C1 segment of cervical spinal cord (tissue), 14 donors: ENCODE measurements at places on chromosomes 3 and 15.
A peak's percentile ranks its signal among the peaks of the same experiment; 100 is the strongest.

DNA sequence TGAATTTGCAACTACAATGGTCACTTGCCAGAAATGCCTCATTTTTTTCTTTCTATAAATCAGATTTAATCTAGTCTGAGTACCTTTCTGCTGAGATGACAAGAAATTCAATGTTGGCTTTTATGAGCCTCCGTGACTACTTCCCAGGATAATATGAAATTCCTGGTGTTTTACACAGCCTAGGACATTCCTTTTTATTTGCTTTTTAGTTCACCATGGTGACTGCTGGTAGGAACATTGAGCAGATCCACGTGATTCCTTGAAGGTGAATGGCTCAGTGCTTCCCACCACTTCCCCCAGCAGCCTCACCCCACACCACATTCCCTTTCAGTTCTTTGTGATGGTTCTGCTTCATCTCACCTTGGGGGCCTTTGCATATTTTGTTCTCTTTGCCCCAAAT is 4.3 kb upstream of the NPTN start:
- no peak for DNase-seq

DNA sequence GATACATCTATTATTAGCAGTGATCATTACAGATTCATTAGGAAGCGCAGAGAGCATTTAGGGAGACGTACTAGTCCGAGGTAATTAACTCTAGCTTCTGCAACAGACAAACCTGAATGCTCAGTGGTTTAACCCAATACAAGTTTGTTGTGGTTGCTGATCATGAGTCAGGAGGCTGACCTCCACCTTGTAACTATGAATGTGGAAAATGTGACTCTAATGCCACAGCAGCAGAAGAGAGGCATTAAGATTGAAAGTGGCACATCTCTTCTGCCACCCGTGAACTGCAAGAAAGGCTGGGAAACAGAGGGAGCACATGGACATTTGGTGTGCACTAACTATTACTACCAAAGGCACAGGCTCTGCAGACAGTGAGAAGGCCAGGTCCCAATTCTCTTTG is 71.2 kb upstream of the C3orf80 start:
- no peak for DNase-seq

DNA sequence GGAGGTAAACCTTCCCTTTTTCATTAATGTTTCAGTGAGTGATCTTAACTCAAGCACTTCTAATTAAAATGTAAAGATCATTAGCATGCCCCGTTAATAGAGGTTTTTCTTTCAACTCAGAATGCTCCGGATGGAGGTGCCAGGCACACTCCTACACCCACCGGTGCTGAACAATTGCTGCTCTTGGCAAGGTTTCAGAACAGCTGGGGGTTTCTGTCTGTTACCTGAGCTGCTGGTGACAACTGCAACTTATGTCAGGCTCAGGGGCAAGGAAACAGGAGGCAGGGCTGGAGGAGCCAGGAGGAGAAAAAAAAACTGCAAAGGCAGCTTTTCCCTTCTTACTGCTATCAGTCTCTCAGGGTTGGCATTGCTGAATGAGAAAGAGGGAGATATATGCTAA is 250.1 kb downstream of the DIPK2A start:
- no peak for DNase-seq

DNA sequence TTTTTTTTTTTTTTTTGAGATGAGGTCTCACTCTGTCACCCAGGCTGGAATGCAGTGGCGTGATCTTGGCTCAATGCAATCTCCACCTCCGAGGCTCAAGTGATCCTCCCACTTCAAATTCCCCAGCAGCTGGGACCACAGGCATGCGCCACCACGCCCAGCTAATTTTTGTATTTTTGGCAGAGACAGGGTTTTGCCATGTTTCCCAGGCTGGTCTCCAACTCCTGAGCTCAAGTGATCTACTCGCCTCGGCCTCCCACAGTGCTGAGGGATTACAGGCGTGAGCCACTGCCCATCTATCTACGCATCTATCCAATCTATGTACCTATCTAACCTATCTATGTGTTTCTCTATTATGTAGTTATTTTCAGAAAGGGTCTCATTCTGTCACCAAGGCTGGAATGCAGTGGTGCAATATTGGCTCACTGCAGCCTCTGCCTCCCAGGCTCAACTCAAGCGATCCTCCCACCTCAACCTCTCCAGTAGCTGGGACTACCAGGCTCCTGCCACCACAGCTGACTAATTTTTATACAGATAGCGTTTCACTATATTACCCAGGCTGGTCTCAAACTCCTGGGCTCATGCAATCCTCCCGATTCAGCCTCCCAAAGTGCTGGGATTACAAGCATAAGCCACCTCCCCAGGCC is 20.2 kb upstream of the GPX1 start:
- DNase-seq = no peak

DNA sequence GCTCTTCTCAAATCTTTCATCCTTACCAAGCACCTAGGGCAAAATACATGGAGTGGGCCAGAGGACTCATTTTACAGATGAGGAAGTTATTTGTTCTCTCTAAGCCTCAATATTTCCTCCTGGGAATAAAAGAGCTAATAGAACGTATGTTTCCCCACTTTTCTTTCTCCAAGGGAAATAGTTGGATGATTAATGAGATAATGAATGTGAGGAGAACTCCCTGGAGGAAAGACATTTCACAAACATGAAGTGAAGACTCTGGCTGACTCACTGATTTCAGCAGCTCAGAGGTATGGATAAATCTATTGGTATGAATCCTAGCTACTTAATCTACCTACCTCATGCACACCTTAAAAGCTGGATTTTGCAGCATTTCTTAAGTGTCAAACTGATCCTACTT is 98.4 kb downstream of the ECT2 start:
- no peak for DNase-seq

GRCh38 chr3:59444676-59445075 is 394.9 kb upstream of the CFAP20DC start:
- no peak for DNase-seq

- no peak for DNase-seq
Observed at GRCh38 chr15:50425219-50425618, 1.0 kb downstream of the USP8 start.

DNA sequence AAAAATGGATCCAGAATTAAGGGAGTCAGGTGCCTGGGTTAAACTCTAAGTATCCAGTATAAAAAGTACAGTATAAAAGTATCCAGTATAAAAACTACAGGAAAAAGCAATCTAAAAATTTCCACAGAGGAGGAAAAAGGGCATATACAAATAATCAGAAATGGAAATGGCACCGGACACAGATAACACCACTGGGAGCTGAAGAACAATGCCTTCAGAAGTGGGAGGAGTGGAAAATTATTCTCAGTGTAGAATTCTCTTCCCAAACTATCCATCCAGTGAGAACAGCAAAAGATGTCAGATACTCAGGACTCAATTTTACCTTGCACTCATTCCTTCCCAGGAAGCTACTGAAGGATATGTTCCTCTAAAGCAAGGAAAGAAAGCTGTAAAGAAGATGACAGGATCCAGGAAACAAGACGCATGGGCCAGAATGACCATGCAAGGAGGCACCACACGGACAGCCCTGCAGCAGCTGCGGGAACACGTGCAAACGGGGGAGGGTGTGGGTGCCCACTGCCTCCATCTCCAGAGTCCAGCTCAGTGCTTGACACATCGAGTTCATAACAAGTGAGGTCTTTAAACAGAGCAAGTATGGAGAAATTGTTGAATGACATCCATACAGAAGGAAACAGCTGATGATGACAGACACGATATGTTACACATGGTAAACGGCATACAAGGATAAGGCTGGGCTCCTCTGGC is 68.5 kb downstream of the CHSY1 start:
- no peak for DNase-seq

DNA sequence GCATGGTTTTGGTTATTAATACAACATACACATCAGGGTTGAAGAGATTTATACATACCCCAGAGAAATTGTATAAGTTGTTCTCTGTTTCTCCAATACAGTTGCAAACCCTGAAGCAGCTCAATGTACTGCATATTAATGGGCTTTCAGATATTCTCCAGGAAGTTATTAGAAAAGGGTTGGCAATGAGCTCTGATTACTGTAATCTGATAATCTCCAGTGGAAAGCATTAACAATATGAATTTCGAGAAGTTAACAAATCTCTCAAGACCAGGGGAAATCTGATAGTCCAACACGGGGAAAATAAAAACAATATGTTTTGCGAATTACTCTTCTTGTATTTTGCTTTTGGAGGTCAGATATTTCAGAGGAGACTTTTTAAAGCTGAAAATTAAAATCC is 950.1 kb downstream of the TBL1XR1 start:
- no peak for DNase-seq

GRCh38 chr15:54810496-54810895 is 386.2 kb downstream of the RSL24D1 start:
- no peak for DNase-seq

GRCh38 chr15:52008698-52009434 is 10.2 kb upstream of the MAPK6 start:
- DNase-seq = no peak

- DNase-seq = no peak
Observed at GRCh38 chr3:105255350-105255749, 111.4 kb upstream of the ALCAM start.

GRCh38 chr15:96097661-96098060 is 232.8 kb upstream of the NR2F2 start:
- DNase-seq = no peak

DNA sequence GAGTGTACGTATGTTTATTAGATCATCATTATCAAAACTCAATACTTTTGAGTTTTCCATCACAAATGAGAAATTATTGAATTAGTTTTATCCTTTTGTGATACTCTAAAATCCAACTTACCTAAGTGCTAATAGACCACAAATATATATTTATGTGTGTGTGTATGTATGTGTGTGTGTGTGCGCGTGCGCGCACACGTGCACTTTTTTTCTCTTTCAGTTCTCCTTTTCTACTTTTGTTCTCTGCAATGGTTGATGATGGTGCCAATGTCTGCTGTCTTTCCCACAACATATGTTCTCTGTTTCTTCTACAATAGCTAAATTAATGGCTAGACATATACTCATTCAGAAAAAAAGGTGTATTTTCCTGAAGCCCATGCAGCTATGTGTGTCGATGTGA is 571.6 kb upstream of the ARPP21 start:
- no peak for DNase-seq

- peak; percentile 55 for DNase-seq
Observed at GRCh38 chr15:75842722-75843677, at the start of gene UBE2Q2. Gene UBE2Q2, plus strand, starts transcription at chr15:75843447. Its CDS starts 220 bp downstream, at chr15:75843667.

- peak; percentile 7 for DNase-seq
Observed at GRCh38 chr3:123658118-123658851, 73.4 kb upstream of the HACD2 start.

DNA sequence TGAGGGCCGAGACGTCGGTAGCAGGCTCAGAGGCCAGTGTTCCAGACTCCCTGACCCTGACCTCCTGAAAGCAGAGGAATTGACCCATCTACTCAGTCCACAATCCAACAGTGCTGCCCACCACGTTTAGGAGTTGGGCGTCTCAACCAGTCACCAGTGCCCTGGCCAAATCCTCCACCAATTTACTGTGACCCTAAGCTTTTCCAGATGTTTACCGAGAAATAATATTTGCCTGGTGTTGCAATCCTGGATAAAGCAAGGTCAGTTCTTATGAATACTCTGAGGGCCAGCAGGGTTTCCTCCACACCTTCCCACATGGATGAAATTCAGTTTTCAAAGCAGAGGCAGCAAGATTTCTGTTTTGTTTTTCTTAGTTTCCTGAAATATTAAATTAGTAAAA is 7.5 kb upstream of the APOD start:
- DNase-seq = no peak

DNA sequence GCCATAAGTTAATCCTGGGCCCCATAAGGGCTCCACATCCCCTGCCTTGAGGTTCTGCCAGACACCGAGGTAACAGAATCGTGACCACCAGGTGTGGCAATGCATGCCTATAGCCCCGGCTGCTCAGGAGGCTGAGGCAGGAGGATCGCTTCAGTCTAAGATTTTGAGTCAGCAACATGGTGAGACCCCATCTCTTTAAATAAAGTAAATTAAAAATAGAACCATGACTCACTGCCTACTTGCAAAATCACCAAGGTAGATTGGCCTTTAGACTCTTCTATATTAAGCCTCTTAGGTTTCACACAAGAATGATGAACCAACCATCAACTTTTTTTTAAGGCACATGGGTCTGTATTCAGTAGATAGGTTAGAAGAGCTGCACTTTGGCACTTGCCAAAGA is 9.7 kb downstream of the WDR5B start:
- DNase-seq = no peak

DNA sequence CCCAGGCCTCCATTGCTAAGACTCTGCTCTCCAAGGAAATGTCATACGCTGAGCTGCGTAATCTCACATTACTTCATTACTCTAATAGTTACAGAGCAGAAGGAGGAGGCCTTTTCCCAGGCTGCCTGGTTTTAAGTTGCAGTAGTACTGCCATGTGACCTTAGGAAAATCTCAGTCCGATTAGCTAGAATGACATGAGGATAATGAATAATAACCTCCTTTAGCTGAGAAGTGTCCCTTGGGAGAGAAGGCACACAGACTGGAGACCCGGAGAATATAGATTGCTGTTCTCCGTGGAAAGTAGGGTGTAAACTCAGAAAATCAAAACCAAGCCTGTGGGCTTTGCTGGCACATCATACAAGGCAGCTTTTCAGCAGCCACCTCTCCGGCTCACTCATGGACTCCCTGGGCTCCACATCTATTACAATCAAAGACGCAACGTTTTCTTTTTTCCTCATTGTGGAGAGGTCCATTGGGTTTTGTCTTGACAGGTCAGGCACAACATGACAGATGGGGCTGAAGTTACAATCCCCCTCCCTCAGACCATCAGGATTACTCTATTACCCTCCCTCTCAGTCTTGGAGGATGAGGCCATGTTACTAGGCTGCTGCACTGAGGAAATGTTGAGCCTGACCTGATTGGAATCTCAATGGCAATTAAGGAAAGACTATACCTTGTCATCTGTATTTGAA is 134.8 kb upstream of the MB21D2 start:
- no peak for DNase-seq

DNA sequence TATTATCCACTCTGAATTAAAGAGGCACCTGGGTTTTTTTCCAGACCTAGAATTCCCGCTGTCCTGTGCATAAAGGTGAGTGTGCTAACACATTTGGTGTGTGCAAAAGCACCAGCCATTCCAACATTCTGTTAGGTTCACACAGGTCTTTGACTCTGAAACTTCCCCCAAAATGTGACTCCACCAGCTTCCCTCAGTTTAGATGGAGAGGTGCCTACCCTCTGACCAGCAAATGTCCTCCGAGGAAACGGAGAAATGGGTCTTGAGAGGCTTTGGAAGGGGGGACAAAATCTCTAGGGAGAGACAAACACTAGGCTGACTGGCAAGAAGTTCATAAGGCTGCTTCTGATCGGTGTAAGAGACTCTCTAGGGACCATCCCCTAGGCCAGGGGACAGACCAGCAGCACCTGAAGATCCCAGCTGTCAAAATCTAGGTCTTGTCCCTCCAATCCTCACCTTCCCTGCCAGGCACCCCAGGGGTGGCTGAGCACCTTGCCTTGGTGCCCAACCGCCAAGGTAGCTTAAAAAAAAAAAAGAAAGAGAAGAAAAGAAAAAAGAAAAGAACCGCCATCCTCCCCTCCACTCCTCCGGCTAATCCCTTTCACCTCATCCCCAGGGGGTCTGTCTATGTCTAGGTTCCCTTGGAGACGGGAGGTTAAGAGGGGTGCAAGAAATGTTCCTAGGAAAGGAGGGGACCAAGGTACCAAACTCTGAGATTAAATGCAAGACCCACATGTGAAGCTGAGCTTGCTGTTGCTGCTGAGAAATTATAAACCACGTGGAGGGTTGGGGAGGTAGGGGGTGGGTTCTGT is 2.0 kb upstream of the MECOM start:
- no peak for DNase-seq

GRCh38 chr3:166484470-166484869 is 647.2 kb upstream of the BCHE start:
- DNase-seq = no peak

- no peak for DNase-seq
Observed at GRCh38 chr3:185539934-185540333, 12.5 kb downstream of the LIPH start.
